ENCODE measurements at places on chromosomes 1 and 21.

GRCh38 chr1:85085417-85085816 lies 37.1 kb upstream of the MCOLN3 start:
- DNase-seq, result no peak

DNA sequence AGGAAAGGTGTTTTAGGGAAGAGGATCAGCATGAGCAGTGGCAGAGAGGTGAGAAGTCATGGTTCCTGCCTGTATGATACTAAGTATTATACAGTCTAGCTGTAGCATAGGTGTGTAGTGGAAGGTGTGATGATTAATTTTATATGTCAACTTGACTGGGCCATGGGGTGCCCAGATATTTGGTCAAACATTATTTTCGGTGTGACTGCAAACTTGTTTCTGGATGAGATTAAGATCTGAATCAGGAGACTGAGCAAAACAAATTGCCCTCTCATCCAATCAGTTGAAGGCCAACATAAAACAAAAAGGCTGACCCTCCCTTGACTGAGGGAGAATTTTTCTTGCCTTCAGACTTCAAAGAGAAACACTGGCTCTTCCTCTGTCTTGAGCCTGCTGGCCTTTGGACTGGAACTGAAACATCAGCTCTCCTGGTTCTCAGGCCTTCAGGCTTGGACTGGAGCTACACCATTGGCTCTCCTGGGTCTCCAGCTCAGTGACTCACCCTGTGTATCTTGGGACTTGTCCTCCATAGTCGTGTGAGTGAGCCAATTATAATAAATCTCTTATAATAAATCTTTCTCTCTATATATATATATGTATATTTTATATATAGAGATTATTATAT lies 6.8 kb upstream of the CDC42 start:
- no peak for DNase-seq

GRCh38 chr1:36675931-36676562 lies 193.3 kb upstream of the CSF3R start:
- no peak for DNase-seq

- no peak for DNase-seq
These were observed 46.4 kb upstream of the SIPA1L2 start for GRCh38 chr1:232676307-232676706.

GRCh38 chr1:104878203-104878909 lies 1128.7 kb downstream of the AMY1C start:
- DNase-seq, result no peak
